ENCODE measurements at places on chromosomes 12 and 14.

DNA sequence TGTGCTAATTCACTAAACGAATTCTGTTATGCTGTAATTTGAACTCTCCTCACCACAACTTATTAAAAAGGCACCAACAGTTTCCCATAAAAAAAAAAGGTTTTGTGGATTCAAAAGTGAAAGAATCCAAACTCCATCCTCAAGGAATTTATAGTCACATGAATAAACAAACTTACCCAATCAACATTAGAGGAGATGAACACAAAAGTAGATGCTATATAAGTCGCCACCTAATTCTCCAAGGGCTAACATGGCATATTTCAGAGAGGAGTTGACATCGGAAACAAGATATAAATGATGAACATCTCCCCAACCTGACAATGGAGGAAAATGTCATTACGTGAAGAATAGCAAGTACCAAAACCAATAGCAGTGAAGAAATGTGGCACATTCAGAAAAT is 265.5 kb upstream of the PRKD1 start:
- no peak for DNase-seq

GRCh38 chr12:25744313-25744712 is 191.2 kb upstream of the LMNTD1 start:
- DNase-seq, result no peak

DNA sequence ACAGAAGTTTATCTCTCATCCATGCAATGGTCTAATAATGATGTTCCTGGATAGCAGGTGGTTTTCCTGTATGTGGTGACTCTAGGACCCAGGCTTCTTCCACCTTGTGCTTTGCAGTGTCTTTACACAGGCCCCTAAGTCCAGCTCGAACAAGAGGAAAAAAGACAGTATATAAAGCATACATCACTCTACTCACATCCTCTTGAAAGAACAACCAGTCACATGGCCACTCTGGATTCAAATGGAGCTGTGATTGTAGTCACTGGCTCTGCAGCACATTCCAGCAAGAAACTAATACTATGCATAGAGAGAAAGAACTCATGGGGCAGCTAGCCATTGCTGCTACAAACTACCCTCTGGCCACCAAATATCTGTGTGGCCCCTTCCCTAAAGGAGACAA is 11.5 kb upstream of the E2F7 start:
- no peak for DNase-seq

DNA sequence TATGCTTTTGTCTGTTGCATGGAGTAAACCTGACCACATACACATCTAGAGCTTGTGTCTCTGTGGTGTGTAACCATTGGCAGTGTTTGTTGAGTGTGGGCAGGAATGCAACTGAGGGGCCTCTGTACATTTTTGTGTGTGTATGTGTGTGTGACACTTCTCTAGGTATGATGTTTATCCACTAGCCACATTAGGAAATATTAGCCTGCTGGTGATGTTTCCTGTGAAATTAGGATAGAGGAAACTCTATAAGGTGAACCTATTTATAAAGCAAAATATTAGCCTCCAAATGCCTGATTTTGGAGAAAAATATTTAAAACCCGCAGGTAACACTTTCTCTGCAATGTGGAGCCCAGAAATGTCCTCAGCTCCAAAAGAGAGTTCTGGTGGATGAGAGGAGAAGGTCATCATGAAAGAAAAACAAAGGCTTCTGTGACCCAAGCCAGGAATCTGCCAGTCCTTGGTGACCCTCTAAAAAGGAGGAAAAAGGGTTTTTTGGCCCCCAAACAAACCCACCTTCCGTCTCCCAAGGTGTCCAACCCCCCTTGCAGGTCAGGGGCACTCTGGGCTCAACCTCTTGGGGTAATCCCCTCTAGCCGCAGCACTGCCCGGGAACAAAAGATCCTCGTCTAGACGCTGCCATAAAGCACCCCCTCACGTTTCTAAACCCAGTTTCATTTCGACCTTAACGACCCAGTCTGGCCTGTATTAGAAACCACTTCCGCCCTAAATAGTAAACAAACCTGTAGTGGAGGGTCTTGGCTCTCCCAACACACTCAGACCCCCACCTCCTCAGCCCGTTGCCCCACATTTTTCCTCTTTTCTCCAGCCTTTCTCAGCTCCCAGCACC is 3.1 kb upstream of the HOTAIR start:
- DNase-seq, result no peak

DNA sequence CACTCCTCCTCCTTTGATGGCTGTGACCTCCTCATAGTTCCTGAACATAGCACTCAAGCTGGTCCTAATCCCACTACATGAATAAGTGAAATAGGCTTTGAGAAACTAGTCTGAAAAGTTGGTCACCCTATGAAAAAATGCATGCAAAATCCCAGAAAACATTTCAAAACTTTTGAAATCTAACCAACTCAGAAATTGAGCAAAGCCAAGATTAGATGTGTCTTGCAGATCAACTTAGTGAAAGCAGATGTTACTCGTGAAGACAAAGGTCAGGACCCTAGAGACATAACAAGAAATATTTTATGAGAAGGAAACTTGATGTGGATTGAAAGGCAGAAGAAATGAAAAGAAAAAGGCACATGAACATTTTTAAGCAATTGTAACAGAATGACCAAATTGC is 63.3 kb downstream of the TSHR start:
- no peak for DNase-seq

- peak; percentile 73 for DNase-seq
Measured at GRCh38 chr14:77027538-77028383, 747 bp downstream of the IRF2BPL start.

GRCh38 chr12:65532764-65533163 is 254.3 kb downstream of the MSRB3 start:
- DNase-seq, result no peak

- no peak for DNase-seq
Measured at GRCh38 chr14:67453575-67454300, 34.8 kb downstream of the TMEM229B start.

- DNase-seq, result peak; percentile 52
Measured at GRCh38 chr12:47218191-47218654, 138.5 kb upstream of the AMIGO2 start.

- no peak for DNase-seq
Measured at GRCh38 chr12:96701856-96702255, 205.2 kb upstream of the NEDD1 start.

GRCh38 chr12:2008677-2009076 is 4.4 kb upstream of the DCP1B start:
- DNase-seq, result no peak

GRCh38 chr12:67677166-67677565 is 28.6 kb downstream of the DYRK2 start:
- DNase-seq, result no peak

DNA sequence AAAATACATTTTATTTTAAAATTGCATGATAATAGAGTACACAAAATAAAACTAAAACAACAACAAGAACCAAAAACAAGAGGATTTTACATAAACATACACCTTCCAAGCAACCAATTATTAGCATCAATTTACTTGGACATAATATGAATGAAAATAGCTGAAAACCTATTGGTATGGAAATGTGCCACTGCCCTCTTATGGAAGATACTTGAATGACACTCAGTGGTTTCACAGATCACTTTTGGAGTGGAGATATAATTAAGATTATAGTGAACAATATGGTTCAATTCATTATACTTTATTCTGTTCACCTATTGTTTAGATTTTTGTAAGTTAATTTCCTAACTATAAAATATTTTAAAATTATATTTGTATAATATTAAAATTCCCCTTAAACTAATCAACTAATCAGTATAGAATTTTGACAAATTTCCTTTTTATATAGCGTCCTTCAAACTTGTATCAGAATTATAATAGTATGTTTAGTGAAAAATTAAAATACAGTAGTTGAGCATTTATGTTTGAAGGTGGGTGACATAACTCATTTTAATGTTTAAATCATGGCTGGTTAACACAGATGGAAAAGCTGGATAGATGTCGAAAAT is 70.1 kb downstream of the SLC6A15 start:
- DNase-seq, result peak; percentile 34

GRCh38 chr12:48980389-48980952 is 2.3 kb downstream of the WNT1 start:
- DNase-seq, result peak; percentile 46

DNA sequence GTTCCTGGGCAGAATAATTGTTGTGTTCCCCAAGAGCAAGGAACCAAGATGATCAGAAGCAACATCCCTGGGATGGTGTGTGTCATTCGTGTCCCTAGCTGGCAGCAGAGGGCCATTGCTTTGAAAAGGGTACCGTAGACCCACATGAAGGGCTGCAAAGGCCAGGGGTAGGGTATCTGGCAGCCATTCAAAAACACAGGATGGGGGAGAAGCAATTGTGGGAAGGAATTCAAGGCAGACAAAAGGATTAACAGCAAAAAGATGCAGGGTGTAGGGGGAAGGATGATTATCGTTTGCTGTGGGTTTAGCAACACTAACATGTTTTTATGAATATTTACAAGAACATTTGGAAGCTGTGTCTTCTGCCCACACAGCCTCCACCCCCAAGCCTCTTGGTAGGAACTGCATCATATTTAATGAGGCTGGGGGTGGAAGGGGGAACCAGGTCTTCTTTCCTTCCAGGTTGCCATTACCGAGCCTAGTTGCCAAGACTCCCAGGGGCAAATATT is 169.0 kb upstream of the G2E3 start:
- no peak for DNase-seq

DNA sequence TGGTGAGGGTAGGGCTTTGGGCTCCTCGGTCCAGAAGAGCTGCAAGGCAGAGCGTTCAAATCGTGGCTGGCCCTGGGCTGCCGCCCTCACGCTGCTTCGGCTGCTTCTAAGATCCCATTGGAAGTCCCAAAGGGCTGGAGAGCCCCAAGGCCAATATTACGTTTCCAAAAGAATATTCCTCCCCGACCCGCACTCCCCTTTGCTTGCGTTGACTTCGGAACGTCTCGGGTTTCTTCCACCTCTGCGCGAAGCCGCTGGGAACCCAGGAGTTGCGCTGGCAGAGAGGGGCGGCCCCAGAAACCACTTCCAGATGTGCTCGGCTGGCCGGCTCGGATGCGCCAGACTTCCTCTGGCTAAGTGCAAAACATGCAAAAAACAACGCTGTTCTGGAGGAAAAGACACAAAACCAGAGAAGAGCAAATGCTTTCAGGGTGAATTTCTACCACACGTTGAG is at the start of gene GLT8D2:
TSS of gene GLT8D2 (minus strand) at position 285 of the 454 bp plus-strand sequence. CDS start 30,539 bp downstream, outside the sequence.
- DNase-seq, result no peak

- no peak for DNase-seq
Measured at GRCh38 chr12:54047964-54048303, 5.7 kb upstream of the HOXC4 start.

DNA sequence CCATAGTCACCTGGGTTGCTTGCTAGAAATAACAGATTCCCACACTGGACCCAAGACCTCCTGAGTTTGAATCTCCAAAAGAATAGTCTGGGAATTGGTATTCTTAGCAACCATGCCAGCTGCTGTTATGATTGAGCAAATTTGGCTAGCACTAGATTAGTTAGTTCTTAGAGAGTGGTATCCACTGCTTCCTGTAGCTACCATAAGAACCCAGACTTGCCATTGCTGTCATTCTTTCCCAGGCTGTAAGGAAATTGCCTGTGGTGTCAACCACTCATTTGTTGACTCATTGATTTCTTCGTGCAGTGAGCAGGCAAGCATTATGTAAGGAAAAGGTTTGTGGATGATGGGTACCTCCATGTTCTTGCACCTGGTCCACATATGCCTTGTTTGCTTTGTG is 201.8 kb upstream of the RGS6 start:
- no peak for DNase-seq

GRCh38 chr14:89720076-89720687 is 234.3 kb downstream of the EFCAB11 start:
- peak; percentile 61 for DNase-seq

- DNase-seq, result no peak
Measured at GRCh38 chr12:54683398-54683797, 35.2 kb upstream of the DCD start.

DNA sequence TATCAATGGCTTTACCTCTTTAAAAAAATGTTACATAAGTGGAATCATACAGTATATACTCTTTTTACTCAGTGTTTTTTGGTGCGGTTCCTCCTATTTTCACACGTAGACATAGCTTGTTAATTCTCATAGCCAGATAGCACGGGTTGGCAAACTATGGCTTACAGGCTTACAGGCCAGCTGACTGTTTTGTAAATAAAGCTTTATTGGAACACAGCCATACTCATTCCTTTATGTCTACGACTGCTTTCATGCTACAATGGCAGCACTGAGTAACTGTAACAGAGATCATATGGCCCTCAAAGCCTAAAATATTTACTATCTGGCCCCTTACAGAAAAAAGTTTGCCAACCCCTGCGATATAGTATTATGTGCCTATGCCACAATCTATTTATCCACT is 5.8 kb upstream of the DAAM1 start:
- no peak for DNase-seq

- peak; percentile 62 for DNase-seq
Measured at GRCh38 chr12:4164559-4165558, 108.7 kb upstream of the CCND2 start.

DNA sequence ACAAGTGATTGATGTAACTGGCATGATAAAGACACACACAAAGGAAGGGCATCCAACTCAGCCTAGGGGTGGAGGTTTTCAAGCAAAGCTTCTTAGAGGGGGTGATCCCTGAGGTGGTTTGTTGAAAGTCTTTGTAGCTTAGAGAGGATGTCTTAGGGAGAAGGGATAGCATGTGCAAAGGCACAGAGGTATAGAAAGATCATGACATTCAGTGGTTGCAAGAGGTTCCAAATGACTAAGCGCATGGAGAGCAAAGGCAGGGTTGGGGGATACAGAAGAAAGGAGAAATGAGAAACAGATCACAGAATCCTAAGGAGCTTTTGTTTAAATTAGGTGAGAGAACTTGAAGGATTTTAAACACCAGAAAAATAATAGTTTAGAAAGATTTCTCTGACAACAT is 5.2 kb upstream of the CCT2 start:
- no peak for DNase-seq

DNA sequence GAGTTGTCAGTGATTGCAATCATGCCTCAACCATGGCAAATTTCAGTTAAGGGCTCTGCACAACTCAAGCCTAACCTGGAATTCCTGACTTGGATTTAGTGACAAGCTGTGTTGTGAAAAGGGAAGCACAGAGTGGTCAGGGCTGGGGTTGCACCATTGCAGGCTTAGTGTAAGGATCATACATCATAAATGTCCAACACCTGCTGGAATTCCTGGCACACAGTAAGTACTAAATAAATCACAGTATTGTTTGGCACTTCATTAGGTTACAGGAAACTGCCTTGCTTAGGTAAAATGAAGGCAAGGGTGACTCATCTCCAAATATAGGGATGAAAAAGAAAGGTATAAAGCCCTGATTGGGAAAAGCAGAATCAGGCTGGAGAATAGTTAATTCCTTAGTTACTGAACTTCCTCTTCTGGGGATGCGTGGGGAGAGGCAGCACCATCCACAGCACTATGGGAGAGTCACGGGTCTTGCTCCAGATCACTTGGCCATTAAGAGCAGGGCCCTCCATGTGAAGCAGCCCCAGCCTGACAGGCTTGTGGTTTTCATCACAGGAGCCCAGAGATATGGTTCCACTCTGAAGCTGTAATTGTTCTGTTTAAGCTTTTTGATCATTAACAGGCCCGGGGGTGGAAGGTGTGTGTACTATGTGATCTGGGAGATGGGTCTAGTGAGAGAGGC is 39.7 kb downstream of the SLC8A3 start:
- no peak for DNase-seq

GRCh38 chr12:125280482-125281377 is 215.5 kb downstream of the AACS start:
- DNase-seq, result no peak
